ENCODE measurements at places on chromosomes 7 and 10. TPM values are rescaled to one million over a fixed set of nuclear protein-coding genes. Genes with fewer than 3 reads are reported as not detected.
A peak's percentile ranks its signal among the peaks of the same experiment; 100 is the strongest.

LLCFC1 gene
- total RNA-seq, result not detected

DNA sequence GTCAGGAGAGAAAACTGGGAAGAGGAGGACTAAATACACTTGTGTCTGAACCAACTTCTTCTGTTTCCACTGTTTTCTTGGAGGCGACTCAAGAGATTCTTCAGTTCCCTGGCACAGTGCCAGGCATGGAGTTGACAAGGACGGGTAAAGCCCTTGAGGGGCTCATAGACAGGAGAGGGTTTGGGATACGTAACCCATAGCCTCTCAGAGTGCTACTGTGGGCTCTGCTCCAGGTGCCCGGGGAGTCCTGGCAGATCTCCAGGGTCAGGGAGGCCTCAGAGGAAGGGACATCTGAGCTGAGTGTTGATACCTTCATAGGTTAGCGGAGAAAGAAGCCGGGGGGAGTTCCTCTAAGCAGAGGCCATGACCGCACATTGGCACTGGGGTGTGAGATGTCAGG lies 42.0 kb downstream of the GALNT17 start:
- no peak for DNase-seq

DNA sequence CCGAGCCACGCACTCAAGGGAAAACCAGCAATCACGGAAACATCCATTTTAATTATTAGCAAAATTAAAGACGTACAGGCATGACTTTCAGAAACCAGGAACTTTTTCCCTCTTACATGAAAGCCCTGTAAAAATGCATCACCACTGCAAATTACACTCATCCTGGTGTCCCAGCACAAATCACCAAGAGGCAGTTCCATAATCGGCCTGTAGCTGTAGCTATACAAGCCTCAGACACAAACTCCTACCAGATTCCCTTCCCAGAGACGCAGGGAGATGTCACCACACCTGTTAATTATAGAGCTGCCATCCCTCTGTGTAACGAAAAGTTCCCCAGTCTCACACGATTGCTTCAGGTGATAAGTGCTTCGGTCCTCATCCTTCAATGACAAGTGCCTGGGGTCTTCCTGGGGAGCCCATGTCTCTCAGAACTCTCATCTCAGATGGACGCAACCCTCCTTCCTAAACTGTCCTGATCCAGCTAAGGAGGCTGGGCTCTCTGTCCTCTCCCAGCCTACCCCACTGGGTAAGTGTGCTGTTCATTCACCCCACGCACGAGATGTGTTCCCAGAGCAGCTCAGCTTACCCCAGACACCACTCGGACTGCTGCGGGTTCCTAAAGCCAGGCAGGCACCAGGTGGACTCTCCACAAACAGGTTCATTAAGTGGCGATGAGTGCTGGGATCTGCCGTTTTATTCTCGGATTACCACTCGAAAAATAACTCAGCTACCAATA lies 5.9 kb downstream of the FGFR2 start:
- no peak for DNase-seq

FOXI2 gene
- not detected for total RNA-seq

GTF2I gene
- 271 TPM for total RNA-seq

DNA sequence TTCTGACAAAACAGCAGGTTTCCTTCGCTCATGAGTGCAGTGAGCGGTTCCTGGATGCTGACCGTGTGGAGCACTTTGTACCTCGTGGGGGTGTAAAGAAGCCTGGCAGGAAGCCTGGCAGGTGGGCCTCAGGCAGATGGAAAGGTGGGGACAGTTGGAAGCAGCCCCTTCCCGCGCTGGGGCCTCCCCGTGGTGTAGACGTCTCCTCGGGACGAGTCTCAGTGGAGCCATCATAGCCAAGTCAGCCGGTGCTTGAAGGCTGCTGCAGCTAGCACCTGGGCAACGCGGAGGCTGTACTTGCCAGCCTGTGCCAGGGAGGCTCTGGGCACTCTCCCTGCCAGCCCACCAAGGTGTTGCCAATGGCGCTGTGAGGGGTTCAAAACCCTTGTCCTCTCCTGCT lies 154.5 kb downstream of the WDR37 start:
- no peak for DNase-seq

CACNA2D1 gene
- not detected for total RNA-seq

FIS1 gene
- total RNA-seq, result 95.5 TPM

- DNase-seq, result no peak
Observed at GRCh38 chr10:70962686-70963085, 74.3 kb upstream of the PCBD1 start.

DNA sequence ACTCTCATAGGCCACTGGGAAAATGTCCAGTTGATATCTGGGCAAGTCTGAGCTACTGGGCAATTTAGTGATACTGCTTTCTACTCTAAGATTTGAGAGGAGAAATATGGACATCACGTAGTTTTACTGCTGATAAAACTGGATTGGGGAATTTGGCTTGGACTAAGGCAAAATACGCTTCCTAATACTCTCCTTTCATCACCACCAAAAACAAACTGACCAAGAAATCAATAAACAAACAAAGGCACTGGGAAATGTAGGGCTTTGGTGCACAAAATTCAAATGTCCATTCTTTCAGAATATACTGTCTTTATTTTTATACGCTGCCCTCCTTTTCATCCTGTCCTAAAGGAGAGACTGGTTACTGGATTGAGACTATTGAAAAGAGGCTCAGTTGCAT lies 145.1 kb upstream of the SP8 start:
- no peak for DNase-seq

- no peak for DNase-seq
Observed at GRCh38 chr10:35639021-35639727, 2.9 kb downstream of the FZD8 start.

DNA sequence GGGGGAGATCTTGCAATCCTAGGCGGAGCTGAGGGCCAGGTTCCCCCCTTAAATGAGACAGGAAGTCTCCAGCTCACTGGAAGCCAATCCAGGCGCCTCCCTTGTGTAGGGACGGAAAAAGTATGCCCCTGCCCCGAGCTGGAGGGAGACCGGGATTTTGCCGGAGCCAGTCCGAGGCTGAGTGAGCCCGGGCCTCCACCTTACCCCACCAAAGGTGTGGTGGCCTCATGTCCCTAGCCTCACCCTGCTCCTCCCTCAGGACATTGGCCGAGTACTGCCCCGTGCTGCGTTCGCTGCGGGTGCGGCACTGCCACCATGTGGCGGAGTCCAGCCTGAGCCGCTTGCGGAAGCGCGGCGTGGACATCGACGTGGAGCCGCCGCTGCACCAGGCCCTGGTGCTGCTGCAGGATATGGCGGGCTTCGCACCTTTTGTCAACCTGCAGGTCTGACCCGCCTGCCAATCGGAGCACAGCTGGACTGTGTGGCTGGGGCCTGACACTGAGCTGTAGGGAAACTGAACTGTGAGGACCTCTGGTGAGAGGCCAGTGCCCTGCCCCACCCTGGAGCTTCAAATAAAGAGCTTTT lies 2.0 kb downstream of the FBXL15 start:
- peak; percentile 74 for DNase-seq

AIMP2 gene
- total RNA-seq, result 13.1 TPM

AP1S1 gene
- 10.3 TPM for total RNA-seq

Data from B cell (primary cell).